ENCODE measurements at places on chromosomes 2 and 18. TPM values are rescaled to one million over a fixed set of nuclear protein-coding genes. Genes with fewer than 3 reads are reported as not detected.

DNA sequence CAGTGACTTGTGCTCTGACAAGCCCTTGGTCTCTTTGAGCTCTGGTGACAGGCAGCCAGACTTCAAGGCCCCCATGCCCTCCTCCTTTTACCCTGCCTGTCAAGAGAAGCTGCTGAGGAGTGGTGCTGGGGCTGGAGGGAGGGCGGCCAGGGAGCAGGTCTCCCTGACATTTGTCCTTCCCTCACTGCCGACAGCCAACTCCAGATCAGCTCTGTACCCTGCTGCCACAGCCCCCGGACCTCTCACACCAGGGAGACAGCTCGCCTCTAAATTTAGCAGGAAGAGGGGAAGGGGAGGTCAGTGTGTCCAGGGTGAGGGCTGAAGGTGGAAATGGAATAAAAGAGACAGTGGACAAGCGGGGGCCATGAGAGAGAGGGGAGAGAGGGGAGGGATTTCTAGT, 155.8 kb downstream of the TDRD15 start:
- no peak for DNase-seq

DNA sequence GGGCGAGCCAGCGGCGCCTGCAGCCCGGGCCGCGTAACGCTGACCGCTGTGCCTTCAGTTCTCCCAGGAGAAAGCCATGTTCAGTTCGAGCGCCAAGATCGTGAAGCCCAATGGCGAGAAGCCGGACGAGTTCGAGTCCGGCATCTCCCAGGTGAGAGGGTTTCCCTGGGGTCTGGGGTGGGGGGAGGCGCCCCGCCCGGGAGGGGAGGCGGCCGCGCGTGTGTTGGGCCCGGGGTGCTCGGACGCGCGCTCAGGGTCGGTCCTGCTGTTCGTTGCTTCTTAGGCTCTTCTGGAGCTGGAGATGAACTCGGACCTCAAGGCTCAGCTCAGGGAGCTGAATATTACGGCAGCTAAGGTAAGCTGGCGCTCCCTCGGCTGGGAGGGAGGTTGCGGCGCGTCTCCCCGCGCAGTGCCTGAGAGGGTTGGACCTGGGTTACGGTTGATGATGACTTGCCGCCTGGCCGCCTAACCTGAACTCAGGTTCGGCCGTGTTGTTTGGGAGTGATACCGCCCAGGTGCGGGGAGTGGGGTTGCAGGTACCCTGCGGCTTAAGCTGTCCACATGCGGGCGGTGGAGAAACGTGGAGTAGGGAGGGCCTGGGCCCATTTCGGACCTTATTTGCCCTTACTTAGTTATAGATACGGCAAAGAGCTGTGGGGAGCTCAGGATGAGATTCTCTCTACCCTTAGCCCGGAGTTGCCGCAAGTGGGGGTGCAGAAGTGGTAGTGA, 638 bp downstream of the RPS7 start:
- DNase-seq = peak; percentile 42

DNA sequence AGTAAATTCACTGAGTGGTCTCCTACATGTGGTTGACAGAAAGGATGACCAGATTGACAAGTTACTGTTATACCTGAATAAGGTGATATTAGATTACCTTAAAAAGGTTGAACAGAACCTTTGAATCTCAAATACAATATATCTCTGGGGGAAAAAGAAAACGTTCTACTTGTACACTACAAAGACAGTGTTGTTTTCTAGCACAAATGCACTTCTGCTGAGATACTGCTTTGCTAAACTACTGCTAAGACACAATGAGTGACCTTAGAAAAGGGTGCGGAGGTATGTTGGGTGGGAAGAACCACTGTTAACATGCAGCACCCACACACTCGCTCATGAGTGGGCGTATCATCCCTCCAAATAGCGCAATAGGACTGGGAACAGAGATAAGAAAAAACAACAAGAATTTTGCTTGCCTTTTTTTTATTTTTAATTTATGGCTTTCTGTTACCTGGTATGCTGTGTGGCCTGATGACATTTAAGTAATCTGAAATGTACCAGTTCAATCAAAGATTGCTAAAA, 6.1 kb downstream of the BCL2 start:
- no peak for DNase-seq

DNA sequence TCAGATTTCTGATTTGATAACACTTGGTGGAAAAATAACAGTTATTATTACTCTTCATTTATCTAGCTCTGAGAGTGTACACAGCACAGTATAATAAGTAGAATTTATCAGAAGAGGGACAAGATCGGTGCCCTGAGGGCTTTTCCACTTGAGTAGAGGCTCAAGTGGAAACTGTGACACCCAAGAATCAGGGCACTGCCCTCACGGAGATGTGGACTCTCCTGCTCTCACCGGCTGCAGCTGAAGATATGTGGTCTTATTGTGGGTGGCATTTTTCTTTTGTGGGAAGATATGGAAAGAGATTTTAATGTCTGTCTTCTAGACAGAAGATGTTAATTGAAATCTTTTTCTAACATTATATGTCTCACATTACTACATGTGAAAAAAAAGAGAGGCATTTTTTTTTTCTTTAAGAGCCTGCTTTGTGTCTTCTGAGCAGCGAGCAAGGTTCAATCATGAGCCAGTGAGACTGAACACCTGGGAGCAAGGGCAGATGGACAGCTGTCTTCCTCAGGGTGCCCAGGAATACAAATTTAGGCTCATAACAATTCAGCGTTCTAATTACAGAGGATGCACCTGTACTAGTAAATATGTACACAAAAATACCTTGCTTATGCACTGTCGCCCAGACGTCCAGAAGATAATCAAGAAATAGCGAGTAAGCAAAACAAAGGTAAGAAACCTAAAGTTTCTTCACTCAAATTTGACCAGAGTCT, 1098.2 kb upstream of the FANCL start:
- no peak for DNase-seq

- DNase-seq = no peak
Measured at GRCh38 chr2:127003070-127003800, 103.7 kb downstream of the BIN1 start.

DNA sequence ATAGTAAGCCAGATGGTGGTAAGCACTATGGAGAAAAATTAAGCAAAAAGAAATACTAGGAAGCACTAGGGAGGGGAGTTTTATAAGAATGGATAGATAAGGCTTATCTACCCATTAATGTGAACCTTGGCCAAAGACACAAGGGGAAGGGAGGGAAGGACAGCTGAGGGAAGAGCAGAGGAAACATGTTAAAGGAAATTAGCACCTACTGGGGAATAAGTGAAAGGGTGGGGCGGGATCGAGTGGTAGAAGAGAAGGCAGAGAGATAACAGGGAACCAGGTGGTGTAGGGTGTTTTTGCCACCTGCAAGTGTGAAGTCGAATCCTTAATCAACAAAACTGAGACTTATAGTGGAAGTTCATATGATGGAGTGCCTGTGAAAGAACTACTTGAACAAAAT, 1.7 kb downstream of the UNC80 start:
- DNase-seq = no peak

GRCh38 chr2:3672861-3673678, 15.1 kb downstream of the ALLC start:
- DNase-seq = no peak

DNA sequence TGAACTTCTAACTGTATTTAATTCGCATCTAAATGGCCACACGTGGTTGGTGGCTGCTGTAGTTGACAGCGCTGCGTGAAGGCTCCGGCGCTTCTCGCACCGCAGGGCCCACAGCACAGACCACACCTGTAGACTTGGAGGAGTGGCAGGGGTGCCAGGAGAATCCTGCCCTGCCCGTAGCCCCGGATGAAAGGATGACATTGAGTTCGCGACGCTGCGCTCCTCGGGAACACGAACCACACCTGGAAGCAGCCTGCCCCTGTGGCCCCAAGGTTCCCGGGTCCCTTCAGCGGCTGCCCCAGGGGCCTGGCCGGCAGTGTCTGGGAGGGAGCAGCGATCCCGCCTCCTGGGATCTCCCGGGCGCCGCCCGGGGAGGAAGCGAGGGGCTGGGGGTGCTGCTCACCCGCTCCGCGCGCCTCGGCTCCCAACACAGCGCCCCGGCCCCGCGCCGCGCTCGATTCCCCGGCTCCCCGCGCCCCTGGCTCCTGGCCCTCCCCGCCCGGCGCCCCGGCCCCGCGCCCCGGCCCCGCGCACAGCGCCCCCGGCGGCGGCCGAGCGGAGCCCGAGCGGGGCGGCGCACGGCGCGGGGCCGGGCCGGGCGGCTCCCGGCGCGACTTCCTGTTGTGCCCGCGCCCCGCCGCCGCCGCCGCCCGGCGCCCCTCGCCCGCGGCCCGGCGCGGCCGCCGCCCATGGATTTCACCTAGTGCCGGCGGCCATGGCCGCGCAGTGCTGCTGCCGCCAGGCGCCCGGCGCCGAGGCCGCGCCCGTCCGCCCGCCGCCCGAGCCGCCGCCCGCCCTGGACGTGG, at the start of gene RNPEPL1:
Gene RNPEPL1 (plus strand): TSS at position 613 of the 806 bp plus-strand sequence. CDS start 103 bp downstream, at position 716.
- DNase-seq = peak; percentile 71

DNA sequence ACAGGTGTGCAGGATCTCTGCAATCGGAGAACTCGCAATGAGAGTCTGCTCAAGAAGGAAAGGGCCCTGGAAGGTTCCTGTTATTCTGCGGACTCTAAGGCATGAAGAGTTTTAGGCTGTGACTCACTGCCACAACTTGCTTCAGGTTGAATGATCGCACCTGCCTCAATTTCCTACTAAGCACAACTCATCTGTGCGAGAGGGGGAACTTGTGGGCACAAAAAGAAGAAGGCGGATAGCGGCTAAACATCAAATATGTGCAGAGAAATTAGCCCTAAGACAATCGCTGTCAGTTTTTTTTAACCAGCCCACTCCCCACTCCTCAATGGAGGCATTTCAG, 14.0 kb upstream of the CREG2 start:
- DNase-seq = peak; percentile 11

- no peak for DNase-seq
Measured at GRCh38 chr18:34207344-34207851, 17.3 kb downstream of the NOL4 start.

DNA sequence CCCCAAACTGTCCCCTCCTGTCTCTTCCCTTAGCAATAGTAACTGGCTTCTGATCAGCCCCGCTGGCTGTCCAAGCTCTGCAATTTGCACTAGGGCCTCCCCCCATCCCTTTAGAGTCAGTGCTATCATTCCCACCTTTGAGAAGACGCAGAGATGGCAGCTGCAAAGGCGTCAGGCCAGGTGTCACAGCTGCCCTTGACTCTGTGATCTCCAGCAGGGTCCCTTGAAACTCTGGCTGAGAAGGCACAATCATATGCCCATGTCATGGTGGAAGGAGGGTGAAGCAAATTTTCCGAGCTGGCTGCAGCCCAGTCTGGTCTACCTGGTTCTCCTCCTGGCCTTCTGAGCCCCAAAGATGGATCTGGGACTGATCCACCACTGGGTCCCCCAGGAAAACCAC, 49.2 kb upstream of the TEX51 start:
- no peak for DNase-seq

GRCh38 chr2:238260883-238261282, 21.0 kb upstream of the HES6 start:
- no peak for DNase-seq

GRCh38 chr2:232204457-232204931, 174.1 kb upstream of the ALPP start:
- DNase-seq = no peak

- DNase-seq = no peak
Measured at GRCh38 chr2:223852281-223852795, 15.0 kb upstream of the AP1S3 start.

DNA sequence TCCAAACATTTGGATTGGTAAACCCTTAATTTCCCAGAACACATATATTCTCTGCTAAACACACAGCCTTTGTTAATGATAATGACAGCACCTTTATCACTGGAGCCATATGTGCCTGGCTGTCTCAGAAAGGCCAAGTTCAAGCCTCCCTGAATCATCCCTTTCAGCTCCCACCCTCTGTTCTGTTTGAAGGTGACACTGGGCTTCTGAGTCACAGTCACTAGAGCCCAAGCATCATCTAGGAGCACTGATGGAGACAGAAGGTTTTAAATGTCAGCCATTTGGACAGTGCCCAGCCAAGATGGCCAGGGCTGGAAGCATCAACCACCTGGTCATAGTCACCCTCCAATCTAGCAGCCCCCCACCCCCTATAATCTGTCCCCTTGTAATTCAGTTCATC, 80.6 kb downstream of the NRP2 start:
- no peak for DNase-seq

GRCh38 chr2:43759195-43759594, 14.6 kb upstream of the DYNC2LI1 start:
- no peak for DNase-seq

DNA sequence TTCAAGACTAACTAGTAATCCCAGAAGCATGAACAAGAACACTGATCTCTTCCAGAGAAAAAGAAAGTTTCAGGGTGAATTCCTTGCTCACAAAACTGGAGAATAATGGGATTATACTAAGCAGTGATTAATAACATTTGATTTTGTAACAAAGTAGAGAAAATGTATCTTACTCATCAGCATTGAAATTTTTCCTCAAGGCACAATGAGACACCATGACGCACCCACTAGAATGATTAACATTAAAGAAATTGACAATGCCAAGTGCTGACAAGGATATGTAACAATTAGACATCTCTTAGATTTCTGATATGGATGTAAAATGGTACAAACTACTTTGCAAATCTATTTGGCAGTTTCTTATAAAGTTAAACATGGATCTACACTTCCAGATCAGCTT, 101.1 kb upstream of the EPHA4 start:
- no peak for DNase-seq

DNA sequence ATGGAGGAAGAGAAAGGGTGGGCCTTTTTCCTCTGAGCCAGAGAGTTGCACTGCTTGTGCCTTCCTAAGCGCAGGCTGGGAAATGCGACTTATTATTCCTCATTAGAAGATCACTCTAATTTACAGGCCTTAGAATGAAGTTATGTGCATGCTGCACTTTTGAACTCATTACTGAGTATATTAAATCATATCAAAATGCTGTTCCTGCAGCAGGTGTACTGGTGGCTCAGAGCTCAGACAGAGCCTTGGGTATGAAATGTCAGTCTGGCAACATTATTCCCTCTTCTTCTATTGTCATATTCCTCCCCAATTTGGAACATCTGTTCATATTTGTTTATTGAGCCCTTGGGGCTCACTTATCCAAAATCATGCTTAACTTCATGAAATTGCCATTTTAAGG, 85.5 kb downstream of the ADCYAP1 start:
- DNase-seq = no peak

Gene CD226
- not detected for total RNA-seq

Gene DYSF
- total RNA-seq = not detected

Gene USP14
- 86.9 TPM for total RNA-seq

Gene ZNF892
- total RNA-seq = 4.6 TPM

Gene SERPINB4
- not detected for total RNA-seq

Gene UGT1A4
- total RNA-seq = not detected

Gene LIPG
- not detected for total RNA-seq

Gene KCTD1
- 10.1 TPM for total RNA-seq

Gene LTBP1
- 72.4 TPM for total RNA-seq

Gene IL36B
- not detected for total RNA-seq

Gene ECEL1
- not detected for total RNA-seq
